ENCODE measurements at places on chromosomes 16 and 17.
A peak's percentile ranks its signal among the peaks of the same experiment; 100 is the strongest.

GRCh38 chr17:81126281-81127132 is 38.8 kb upstream of the PVALEF start:
- H3K27me3 ChIP-seq, result peaks cover 72% of the 10 kb centered on the region
- no peak for DNase-seq
- no peak overlapping the region for H3K4me3 ChIP-seq
- no peak overlapping the region for H3K27ac ChIP-seq
- no peaks in the 10 kb centered on the region for H3K36me3 ChIP-seq

DNA sequence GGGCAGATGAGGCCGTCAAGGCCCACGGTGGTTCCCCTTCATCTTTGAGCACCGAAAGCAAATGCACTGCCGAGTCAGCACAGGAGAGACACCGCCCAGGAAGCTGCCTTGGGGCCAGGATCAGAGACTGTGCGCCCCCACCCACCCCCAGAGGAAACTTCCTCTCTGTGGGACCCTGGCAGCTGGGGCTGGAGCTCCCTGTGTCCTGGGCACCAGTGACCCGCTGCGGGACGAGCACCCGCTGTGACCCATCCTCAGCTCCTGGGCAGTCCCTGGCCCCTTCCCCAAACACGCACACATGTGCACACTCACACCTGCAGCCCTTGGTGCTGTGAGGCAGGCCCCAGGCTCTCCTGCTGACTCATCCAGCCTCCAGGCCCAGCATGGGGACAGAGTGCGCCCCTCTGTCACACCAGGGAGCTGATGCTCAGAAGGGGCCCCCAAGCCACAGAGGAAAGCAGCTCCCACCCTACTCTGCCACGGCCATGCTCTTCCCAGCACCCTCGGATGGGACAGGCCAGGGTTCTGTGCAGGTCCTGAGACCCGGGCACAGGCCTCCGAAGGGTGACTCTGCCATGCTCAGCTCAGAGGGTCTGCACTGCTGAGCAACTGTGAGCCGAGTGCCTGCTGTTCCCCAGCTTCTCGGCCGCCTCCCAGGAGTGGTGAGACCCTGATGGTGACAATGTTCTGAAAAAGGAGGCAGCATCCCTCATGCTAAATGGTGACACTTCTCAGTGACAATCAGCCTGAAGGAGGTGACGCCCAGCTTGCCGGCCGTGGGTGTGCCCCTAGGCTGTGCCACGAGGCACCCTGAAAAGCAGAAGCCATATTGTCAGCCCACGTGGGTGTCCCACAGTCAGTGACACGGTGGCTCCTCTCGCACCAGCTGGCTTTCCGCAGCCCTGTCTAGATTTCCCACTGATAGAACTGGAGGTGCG is 3.6 kb downstream of the PIEZO1 start:
- peaks cover 16% of the 10 kb centered on the region for H3K4me1 ChIP-seq
- peak overlapping the region; percentile 88 for H3K27ac ChIP-seq
- no peaks in the 10 kb centered on the region for H3K36me3 ChIP-seq
- no peaks in the 10 kb centered on the region for H3K27me3 ChIP-seq

GRCh38 chr17:75404731-75405364 is 630 bp downstream of the GRB2 start:
- peak; percentile 55 for DNase-seq
- peak overlapping the region; percentile 94 for H3K4me3 ChIP-seq
- no peaks in the 10 kb centered on the region for H3K27me3 ChIP-seq

DNA sequence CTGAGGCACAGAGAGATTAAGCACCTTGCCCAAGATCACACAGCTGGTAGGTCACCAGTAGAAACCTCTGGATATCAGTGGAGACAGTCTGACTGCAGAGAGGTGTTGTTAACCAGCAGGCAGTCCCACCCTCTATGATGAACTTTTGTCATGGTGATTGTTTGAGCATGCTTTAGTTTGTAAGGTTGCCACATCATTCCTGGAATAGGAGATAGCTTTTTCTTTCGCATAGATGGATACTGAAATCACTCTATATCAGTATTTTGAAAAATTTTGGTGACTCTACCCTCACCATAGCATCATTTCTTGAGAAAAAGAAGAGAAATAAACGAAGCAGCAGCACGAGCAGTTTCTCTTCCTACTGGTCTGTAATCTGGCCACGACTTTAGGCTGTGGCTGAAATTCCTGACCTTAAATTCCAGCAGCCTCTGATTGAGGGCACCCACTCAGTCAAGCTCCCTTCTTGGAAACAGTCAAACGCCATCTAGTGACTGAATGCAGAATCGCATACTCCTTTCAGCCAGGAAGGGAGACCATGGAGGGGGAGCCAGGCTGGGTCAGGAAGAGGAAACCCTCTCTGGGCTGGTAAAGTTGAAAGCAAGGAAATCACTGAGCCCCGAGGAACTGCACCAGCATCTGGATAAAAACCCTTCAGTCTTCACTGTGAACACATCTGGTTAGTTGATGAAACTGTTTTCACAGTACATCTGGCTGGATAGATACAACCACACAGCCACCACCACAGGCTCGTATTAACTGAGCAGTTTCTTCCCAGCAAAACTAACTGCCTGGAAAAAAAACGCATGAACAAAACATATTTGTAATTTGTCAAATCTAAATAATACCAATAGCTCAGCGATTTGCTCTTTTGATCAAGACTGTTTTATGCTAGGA is 108.5 kb upstream of the XYLT1 start:
- no peaks in the 10 kb centered on the region for H3K4me1 ChIP-seq
- peak; percentile 62 for DNase-seq
- no peaks in the 10 kb centered on the region for H3K27me3 ChIP-seq
- no peak overlapping the region for H3K27ac ChIP-seq
- no peak overlapping the region for H3K4me3 ChIP-seq
